Vagina (tissue), 2 donors: ENCODE measurements at places on chromosomes 13 and 19. TPM values are rescaled to one million over a fixed set of nuclear protein-coding genes. Genes with fewer than 3 reads are reported as not detected.

The TTC9B gene
- not detected for total RNA-seq

DNA sequence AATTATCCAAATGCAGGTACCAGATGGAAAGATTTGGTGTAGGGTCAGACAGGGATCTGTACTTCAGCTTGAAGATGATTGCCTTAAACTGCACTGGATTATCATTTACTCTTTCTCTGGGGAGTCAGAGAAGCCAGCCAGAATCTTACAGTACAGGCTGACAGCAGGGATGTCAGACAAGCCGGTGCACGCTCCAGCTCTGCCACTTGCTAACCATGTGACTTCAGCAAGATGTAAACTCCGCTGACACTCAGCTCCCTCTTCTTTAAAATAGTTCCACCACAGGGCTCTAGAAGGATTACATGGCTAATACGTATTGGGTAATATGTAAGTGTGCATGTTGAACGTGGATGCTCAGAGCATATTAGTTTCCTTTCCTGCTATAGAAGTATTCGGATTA lies 251.4 kb upstream of the MAB21L1 start:
- H3K27ac ChIP-seq: no peak overlapping the region
- peaks cover 6% of the 10 kb centered on the region for H3K4me1 ChIP-seq
- no peaks in the 10 kb centered on the region for H3K36me3 ChIP-seq
- DNase-seq: no peak
- H3K27me3 ChIP-seq: no peaks in the 10 kb centered on the region
- no peak overlapping the region for H3K4me3 ChIP-seq

- peak; percentile 52 for DNase-seq
- no peak overlapping the region for H3K27ac ChIP-seq
- peaks cover 24% of the 10 kb centered on the region for H3K4me1 ChIP-seq
- H3K4me3 ChIP-seq: no peak overlapping the region
Observed at GRCh38 chr13:113550453-113550852, 34.1 kb upstream of the TFDP1 start.

GRCh38 chr13:77291774-77292173 lies 35.1 kb downstream of the MYCBP2 start:
- H3K36me3 ChIP-seq: no peaks in the 10 kb centered on the region
- H3K27me3 ChIP-seq: no peaks in the 10 kb centered on the region
- no peak overlapping the region for H3K4me3 ChIP-seq
- no peak for DNase-seq
- H3K4me1 ChIP-seq: no peaks in the 10 kb centered on the region
- no peak overlapping the region for H3K27ac ChIP-seq

The SULT2A1 gene
- 1.7 TPM for total RNA-seq

The FXYD7 gene
- total RNA-seq: 3.4 TPM
